Osteocyte (in vitro differentiated cells): ENCODE measurements at places on chromosomes 6 and 20.

- H3K36me3 ChIP-seq = no peaks in the 10 kb centered on the region
- DNase-seq = no peak
Measured at GRCh38 chr6:92047860-92048259, 1371.5 kb downstream of the EPHA7 start.

- no peak for DNase-seq
- no peak overlapping the region for H3K4me3 ChIP-seq
- H3K36me3 ChIP-seq = peaks cover 33% of the 10 kb centered on the region
- H3K27ac ChIP-seq = no peak overlapping the region
Measured at GRCh38 chr6:63584566-63584965, 12.3 kb downstream of the LOC128125822 start.

DNA sequence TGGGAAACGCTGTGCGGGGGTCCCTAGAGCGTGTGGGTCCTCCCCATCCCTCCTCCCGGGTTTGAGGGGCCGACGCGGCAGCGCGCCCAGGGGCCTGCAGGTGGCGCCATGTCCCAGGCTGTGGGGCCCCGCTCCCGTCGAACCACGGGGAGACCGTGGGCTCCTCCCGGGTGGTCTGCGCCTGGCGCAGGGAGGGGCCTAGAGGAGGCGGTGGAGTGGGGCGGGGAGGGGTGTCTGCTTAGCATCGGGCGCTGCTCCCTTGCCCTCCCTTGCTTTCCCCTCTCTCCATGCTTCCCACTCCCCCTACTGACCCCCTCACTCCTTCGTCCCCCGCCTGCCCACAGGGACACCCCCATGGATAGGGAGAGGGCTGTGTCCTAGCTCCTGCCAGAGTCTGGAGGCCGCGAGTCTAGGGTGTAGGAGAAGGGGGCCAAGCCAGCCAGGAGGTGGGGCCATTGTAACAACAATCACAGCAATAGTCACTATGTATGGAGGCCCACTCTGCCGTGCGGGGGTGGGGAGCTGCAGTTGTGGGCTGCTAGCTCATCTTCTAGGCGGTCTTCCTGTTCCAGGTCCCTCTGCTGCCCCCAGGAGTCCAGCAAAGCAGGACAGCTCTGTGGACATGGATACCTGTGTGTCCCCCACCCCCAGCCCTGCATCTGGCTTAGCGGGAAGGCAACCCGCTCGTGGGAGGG, 51.7 kb downstream of the CHMP4B start:
- H3K27ac ChIP-seq = no peak overlapping the region
- H3K27me3 ChIP-seq = peaks cover 9% of the 10 kb centered on the region
- no peak for DNase-seq
- no peaks in the 10 kb centered on the region for H3K36me3 ChIP-seq

DNA sequence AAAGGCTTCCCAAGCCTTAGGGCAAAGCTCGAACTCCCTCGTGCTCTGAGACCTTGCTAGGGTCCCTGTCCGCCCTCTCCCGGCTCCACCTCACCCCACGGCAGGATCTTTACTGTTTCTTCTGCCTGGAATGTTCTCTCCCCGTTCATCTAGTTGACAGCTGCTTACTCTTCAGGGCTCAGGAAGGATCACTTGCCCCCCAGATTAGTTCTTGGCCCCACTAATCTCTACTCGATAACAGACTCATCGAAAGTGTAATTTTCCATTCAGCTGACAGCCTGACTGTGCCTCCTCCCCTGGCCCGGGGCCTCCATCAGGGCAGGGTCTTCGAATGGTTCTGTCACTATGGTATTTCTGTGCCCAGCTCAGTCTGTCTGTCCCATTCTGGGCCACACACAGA, 3.1 kb downstream of the MAP1LC3A start:
- H3K27ac ChIP-seq = peak overlapping the region; percentile 60
- peaks cover 13% of the 10 kb centered on the region for H3K4me1 ChIP-seq
- no peak overlapping the region for H3K4me3 ChIP-seq
- no peaks in the 10 kb centered on the region for H3K27me3 ChIP-seq
- H3K36me3 ChIP-seq = peaks cover 2% of the 10 kb centered on the region
- DNase-seq = no peak

DNA sequence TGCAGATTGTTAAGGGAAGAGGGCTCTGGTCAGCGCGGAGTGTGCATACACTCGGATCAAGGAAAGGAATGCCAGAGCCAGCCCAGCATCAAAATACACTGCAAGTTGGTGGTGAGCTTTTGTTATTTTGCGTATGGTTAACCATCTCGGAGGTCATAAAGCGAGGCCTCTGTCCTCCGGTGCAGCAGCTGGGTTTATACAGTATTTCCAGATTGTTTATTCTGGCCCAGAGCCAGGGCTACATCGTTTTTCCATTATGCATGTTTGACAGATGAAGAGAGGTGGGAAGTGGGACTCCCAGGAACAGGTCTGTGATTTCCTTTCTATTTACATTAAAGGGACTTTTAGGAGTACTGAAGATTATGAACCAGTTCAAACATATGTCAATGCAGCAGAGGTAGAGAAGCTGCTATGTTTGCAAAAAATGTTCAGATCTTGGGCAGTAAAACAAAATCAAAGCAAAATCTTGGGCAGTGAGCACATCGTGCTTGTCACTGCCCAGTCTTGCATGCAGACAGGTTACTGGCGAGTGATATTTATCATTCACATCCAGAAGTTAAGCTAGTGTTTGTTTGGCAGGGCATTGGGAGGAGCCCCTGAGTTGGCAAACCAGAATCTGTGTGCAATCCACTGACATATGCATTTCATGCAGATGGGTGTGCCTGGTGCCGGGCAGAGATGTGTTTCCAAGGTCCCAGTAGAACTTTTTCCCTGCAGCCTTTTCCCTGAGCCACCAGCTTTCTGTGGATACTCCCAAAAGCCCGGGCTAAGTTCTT, 256.3 kb upstream of the TAB2 start:
- DNase-seq = no peak
- H3K27me3 ChIP-seq = no peaks in the 10 kb centered on the region
- H3K4me1 ChIP-seq = peaks cover 78% of the 10 kb centered on the region
- H3K4me3 ChIP-seq = peak overlapping the region; percentile 55
- H3K27ac ChIP-seq = peak overlapping the region; percentile 94

GRCh38 chr6:62393608-62394007, 107.6 kb upstream of the KHDRBS2 start:
- DNase-seq = no peak
- H3K36me3 ChIP-seq = no peaks in the 10 kb centered on the region
- no peaks in the 10 kb centered on the region for H3K27me3 ChIP-seq

- no peak overlapping the region for H3K4me3 ChIP-seq
- DNase-seq = no peak
- no peaks in the 10 kb centered on the region for H3K4me1 ChIP-seq
- no peaks in the 10 kb centered on the region for H3K36me3 ChIP-seq
- H3K27me3 ChIP-seq = peaks cover 18% of the 10 kb centered on the region
- H3K27ac ChIP-seq = no peak overlapping the region
Measured at GRCh38 chr6:85015396-85015990, 251.1 kb upstream of the TBX18 start.

GRCh38 chr6:74434171-74434570, 738.2 kb downstream of the CD109 start:
- no peak for DNase-seq

GRCh38 chr20:34956041-34956458, 382 bp downstream of the MYH7B start:
- H3K27me3 ChIP-seq = no peaks in the 10 kb centered on the region
- peak overlapping the region; percentile 99 for H3K27ac ChIP-seq
- no peaks in the 10 kb centered on the region for H3K36me3 ChIP-seq
- no peak for DNase-seq
- peaks cover 26% of the 10 kb centered on the region for H3K4me1 ChIP-seq
- peak overlapping the region; percentile 97 for H3K4me3 ChIP-seq

- no peaks in the 10 kb centered on the region for H3K36me3 ChIP-seq
- DNase-seq = peak; percentile 0
- peak overlapping the region; percentile 60 for H3K27ac ChIP-seq
- no peaks in the 10 kb centered on the region for H3K27me3 ChIP-seq
Measured at GRCh38 chr6:15401769-15402250, 155.9 kb downstream of the JARID2 start.

DNA sequence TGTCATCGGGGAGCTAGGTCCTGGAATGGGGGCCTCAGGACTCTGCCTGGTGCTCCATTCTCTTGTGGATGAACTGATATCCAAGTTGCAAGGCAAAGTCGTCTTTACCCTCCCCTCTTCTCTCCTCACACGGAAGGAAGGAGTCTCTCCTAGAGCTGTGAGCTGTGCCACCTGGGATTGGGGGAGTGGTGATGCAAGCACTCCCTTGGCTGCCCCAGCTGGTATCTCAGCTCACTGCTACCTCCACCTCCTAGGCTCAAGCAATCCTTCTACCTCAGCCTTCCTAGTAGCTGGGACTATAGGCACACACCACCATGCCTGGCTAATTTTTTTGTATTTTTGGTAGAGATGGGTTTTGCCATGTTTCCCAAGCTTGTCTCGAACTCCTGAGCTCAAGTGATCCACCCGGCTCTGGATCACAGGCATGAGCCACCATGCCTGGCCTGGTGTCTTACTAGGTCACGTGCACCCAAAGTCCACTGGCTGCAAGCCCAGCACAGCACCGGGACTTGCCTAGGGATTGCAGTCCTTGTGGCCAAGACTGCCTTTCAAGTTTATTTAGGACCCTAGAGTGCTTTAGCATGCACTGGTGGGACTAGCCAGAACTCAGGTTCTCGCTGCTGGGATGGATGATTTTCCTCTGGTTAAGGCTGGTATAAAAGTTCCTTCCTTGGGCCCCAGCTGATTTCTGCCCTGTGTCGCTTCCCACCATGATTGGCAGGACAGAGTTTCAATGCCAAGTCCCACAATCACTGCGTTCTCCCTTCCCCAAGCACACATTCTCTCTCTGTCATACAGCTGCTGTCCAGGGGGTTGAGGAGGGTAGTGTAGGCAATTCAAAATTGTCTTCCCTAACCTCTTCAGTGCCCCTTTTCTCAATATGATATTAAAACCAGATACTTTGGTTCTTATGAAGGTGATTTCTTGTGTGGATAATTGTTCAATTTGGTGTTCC, 33.5 kb downstream of the SMAP1 start:
- no peak overlapping the region for H3K27ac ChIP-seq
- no peak overlapping the region for H3K4me3 ChIP-seq
- no peaks in the 10 kb centered on the region for H3K4me1 ChIP-seq
- no peak for DNase-seq

DNA sequence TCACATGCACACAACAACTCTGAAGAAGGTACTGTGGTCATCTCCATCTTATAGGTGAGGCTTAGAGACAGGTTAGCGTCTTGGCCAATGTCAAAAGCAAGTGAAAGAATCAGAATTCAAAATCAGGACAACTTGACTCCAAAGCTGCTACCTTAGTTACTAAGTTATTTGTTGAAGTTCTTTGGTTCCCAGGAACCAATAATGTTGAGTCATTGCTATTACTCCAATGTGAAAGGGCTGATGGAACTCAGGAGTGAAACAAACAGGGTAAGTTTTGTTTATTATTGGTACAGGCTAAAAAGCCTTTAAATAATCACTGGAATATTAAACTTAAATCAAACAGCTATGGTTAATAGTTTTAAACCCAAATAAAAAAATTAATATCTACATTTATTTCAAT, 111.1 kb downstream of the PDSS2 start:
- no peak overlapping the region for H3K4me3 ChIP-seq
- H3K36me3 ChIP-seq = no peaks in the 10 kb centered on the region
- DNase-seq = no peak
- H3K4me1 ChIP-seq = peaks cover 9% of the 10 kb centered on the region
- H3K27me3 ChIP-seq = no peaks in the 10 kb centered on the region

- DNase-seq = no peak
- H3K36me3 ChIP-seq = no peaks in the 10 kb centered on the region
- H3K4me3 ChIP-seq = no peak overlapping the region
Measured at GRCh38 chr6:99608886-99609482, 2.4 kb downstream of the PRDM13 start.

DNA sequence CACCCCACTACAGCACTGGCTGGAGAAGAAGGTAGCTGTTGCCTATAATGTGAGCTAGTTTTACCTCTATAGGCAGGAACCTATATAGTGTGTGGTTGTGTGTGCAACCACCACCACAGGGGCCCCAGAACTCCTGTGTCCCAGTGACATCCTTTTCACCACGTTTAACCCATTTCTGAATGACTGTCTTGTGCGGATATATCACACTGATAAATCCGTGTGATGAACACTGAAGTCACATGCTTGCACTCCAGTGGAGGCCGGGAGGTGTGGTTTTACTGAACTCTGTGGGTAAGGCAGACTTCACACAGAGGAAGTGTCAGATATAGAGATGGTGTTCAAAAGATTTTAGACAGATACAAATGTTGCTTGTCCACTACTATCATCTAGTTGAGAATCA, 32.5 kb downstream of the SDHAF4 start:
- no peak for DNase-seq
- no peak overlapping the region for H3K4me3 ChIP-seq
- H3K4me1 ChIP-seq = no peaks in the 10 kb centered on the region
- H3K27ac ChIP-seq = no peak overlapping the region
- no peaks in the 10 kb centered on the region for H3K36me3 ChIP-seq

GRCh38 chr6:150692604-150693003, 92.9 kb downstream of the PLEKHG1 start:
- no peak overlapping the region for H3K4me3 ChIP-seq
- H3K4me1 ChIP-seq = peaks cover 25% of the 10 kb centered on the region
- no peak for DNase-seq
- no peaks in the 10 kb centered on the region for H3K36me3 ChIP-seq

DNA sequence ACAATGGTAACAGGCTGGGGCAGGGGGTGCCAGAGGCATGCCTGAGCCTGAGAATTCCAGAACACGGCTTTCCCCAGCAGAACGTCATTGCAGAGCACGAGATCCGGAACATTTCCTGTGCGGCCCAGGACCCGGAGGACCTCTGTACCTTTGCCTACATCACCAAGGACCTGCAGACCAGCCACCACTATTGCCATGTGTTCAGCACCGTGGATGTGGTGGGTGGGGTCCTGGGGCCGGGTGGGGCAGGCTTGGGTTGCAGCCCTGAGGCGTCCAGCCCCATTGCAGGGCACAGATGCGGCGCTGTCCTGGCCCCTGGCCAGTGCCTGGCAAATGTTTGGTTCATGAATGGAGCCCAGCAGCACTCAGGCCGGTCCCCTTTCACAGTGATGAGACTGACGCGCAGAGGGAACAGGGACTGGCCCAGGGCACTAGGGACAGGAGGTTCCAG, 57.1 kb downstream of the TCP11 start:
- H3K4me3 ChIP-seq = no peak overlapping the region
- peaks cover 33% of the 10 kb centered on the region for H3K36me3 ChIP-seq
- H3K4me1 ChIP-seq = peaks cover 25% of the 10 kb centered on the region
- H3K27ac ChIP-seq = peak overlapping the region; percentile 10

- H3K4me3 ChIP-seq = peak overlapping the region; percentile 64
- no peaks in the 10 kb centered on the region for H3K27me3 ChIP-seq
- no peaks in the 10 kb centered on the region for H3K36me3 ChIP-seq
- peak overlapping the region; percentile 89 for H3K27ac ChIP-seq
- DNase-seq = peak; percentile 85
Measured at GRCh38 chr6:157822245-157823000, 623 bp upstream of the SNX9 start.
